ENCODE measurements at places on chromosomes 13 and 19.

DNA sequence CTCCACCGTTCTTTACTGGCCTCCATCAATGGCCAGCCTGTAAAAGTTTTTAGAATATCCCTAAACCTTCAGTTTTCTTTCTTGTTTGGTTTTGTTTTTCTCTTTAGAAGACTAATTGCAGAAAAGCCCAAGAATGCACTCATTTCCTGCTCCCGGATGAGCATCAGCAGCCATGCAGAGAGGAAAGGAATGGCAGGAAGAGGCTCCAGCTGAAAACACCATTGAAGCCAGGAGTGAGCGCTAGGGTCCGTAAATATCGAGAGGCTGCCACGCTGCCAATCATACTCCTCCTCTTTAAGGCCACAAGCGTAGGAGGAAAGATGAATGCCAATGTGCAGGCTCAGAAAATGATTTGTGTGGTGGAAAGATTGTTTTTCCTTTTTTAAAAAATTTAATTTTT, 57.4 kb upstream of the UBE2L5 start:
- no peak for DNase-seq

DNA sequence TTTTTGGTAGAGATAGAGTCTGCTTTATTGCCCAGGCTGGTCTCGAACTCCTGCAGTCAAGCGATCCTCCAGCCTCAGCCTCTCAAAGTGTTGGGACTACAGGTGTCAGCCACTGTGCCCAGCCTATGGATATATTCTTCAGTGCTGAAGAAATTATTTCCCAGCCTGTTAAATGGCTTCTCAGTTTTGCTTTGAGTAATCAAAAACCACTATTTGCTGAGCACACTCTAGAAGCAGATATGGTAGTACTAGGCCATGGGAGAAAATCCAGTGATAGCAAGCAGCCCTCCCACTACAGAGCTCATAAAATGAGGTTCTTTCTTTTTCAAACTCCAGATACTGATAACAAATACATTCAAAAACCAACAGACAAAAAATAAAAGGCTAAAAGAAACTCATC, 80.6 kb upstream of the CLDN10 start:
- DNase-seq: no peak

GRCh38 chr13:100976993-100977392, 302.4 kb upstream of the TMTC4 start:
- DNase-seq: no peak

GRCh38 chr19:15048885-15049541, at the start of gene CASP14:
Gene CASP14, plus strand, starts transcription at chr19:15049480. Its CDS starts 2,772 bp downstream, at chr19:15052252.
- DNase-seq: no peak

DNA sequence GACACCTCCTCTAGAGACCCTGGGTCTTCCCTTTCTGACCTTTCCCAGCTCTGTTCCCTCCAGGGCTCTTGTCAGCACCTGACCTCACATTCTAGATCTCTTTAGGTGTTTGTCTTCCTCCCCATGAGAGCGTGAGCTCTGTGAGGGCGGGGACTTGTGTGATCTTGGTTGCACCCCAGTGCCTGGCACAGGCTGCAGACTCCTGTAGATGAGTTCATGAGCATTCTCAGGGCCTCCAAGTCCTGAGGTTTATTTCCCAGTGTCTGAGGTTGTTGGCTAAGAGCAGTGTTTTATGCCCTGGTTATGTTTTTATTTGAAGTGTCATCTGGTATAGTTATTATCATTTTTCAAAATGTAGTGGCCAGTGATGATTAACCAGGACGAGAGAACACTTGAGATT, 596 bp downstream of the CEACAM4 start:
- DNase-seq: no peak

GRCh38 chr13:50334115-50334778, 319.0 kb downstream of the KCNRG start:
- DNase-seq: no peak

DNA sequence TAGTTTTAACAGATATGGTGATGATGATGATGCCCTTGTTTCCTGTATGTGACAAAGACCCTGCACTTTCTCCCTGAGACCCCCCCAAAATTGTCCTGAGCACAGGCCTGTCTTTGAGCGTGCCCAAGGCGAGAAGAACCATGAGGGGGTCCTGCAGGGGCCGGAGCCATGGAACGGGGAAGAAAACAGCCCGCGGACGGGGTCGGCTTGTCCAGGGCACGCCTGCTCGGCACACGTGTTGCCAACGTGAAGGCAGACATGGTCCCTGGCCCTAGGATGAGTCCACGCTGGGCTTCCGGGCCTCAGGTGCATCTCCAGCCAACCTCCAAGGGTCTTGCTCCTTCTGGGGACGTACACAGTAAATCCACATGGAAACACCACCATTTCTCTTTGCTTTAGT, 90.8 kb downstream of the SLC7A1 start:
- DNase-seq: no peak
